Glutamatergic neuron (in vitro differentiated cells): ENCODE measurements at places on chromosomes 12 and 14.
A peak's percentile ranks its signal among the peaks of the same experiment; 100 is the strongest.

DNA sequence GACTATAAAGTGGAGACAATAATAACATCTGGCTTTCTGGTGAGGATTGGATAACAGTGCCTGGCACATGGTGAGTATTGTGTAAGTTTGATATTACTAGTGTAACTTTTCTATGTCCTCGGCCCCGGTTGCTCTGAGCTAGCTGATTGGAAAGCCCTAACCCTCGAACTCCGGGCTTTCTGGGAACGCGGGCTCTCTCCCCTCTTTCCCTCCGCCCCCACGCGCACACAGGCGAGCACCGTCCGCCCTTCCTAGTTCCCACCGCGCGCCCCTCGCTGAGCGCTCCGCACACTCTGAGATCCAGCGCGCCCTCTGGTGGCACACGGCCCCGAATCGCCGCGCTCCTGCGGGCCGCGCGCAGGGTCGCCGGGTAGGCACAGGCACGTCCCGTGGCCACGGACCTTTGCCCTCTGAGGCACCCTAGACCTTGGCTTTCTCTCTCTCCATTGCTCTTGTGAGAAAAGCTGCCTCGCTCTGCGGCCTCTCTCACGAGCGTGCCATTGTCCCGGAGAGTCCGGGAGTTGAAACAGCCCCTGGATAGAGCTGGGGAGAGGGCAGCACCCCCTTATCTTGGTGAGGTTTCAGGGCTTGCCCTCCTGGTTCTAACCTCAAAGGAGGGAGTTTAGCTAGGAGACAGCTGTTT is 23.2 kb upstream of the ESRRB start:
- peak; percentile 87 for DNase-seq

DNA sequence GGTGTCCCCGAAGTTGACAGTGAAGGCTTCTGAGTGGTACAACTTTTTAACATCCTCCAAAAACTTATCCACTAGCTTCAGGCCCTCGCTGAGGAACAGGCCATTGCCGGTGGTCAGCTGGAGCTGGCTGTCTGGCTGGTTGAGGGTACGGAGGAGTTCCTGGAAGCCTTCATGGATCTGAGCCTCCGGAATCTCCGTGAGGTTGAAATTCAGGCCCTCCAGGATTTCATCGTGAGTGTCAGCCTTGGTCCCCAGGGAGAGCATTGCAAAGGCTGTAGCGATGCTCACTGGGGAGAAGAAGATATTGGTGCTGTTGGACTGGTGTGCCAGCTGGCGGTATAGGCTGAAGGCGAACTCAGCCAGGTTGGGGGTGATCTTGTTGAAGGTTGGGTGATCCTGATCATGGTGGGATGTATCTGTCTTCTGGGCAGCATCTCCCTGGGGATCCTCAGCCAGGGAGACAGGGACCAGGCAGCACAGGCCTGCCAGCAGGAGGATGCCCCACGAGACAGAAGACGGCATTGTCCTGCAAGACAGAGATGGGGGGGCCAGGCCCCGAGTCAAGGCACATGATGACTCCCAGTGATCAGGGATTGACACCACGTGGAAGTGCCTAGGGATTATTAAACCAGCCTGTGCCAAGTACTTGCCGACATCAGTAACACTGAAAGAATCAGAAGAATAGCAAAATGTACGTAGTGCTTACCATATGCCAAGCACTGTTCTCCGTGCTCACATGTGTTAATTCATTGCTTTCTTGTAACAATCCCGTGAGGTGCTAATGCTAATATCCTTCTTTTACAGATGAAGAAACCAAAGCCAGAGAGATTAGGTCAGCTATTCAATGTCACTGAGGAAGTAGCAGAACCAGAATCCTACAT is 5.4 kb downstream of the SERPINA1 start:
- no peak for DNase-seq

DNA sequence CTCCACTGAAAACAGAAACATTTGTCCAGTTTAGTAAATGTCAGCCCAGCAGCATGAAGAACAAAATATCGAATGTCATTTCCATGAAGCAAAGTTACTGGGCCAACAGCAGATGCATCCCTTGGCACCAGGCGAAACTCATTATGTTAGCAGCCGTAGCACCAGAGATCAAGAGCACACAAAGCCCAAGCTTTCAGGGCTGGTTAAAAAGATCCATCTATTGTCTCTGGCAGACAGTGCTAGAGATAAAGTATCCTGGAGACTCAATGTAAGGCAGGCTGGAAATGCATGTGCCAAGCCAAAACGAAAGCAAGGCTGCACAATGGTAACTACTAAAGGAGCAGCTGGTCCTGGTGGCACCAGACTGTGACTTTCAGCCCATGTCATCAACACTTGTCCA is 120.3 kb upstream of the PLEKHG7 start:
- DNase-seq = no peak

GRCh38 chr12:89348894-89349699 is 3.2 kb downstream of the DUSP6 start:
- no peak for DNase-seq

DNA sequence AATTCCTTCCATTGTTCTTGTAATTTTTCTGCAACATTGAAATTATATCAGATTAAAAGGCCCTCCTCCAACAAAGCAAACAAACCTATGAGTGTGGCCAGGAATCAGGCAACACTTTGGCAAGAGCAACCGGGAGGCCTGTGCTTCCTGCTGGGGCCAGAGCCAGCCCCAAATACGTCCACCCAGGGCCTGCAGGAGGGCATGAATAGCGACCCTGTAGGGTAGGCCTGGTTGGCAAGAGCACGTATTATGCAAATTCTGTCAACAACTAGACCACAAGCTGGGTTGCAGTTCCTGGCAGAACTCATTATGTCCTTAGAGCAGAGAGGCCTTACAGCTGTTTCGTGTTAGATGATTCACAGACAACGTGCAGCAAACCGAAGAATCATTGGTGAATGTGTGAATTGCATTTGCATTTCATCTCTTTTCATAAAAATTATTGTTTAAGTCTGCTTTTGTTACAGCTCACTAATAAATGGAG is 26.9 kb upstream of the LGALS3 start:
- DNase-seq = no peak

DNA sequence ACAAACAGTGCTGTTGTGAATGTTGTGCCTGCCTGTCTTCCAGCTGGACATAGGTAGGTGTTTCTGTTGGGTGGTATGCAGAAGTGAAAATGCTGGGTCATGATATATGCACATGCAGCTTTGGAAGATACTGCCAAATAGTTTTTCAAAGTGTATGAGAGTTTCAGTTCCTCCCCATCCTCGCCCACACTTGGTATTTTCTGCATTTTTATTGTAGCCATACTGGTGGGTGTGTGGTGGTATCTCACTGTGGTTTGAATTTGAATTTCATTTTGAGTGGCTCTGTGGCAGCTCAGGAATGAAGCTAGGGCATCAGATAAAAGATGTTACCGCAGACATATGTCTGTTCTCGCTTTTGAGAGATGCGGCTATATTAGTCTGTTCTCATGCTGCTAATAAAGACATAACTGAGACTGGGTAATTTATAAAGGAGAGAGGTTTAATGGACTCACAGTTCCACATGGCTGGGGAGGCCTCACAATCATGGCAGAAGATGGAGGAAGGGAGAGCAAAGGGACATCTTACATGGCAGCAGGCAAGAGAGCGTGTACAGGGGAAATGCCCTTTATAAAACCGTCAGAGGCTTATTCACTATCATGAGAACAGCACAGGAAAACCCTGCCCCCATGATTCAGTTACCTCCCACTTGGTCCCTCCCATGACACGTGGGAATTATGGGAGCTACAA is 183.1 kb downstream of the CAND1 start:
- DNase-seq = no peak

- peak; percentile 89 for DNase-seq
Measured at GRCh38 chr12:40107098-40107802, 1.4 kb upstream of the SLC2A13 start.

GRCh38 chr12:127729381-127729780 is 537.6 kb upstream of the TMEM132C start:
- DNase-seq = no peak

GRCh38 chr14:24250354-24250753 is 7.9 kb upstream of the TINF2 start:
- no peak for DNase-seq

GRCh38 chr14:65156568-65157366 is 54.5 kb upstream of the MAX start:
- no peak for DNase-seq

- DNase-seq = no peak
Measured at GRCh38 chr12:60930151-60930550, 1330.1 kb upstream of the USP15 start.

GRCh38 chr14:58832095-58832521 is 194.3 kb downstream of the DACT1 start:
- DNase-seq = peak; percentile 36

DNA sequence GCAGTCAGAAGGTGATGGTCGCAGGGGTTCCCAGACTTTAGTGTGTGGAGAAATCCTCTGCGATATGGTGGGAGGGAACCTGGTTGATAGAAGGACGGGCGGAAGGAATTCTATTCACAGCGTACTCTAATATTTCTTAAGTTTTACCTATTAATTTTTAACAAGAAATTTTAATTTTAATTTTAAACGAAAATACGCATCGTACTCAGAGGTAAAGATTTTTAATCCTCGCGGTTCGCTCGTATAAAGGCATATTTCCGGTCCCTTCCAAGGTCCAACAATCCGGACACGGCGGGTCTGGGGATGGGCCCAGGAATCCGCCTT is 338 bp upstream of the SLC48A1 start:
- no peak for DNase-seq

DNA sequence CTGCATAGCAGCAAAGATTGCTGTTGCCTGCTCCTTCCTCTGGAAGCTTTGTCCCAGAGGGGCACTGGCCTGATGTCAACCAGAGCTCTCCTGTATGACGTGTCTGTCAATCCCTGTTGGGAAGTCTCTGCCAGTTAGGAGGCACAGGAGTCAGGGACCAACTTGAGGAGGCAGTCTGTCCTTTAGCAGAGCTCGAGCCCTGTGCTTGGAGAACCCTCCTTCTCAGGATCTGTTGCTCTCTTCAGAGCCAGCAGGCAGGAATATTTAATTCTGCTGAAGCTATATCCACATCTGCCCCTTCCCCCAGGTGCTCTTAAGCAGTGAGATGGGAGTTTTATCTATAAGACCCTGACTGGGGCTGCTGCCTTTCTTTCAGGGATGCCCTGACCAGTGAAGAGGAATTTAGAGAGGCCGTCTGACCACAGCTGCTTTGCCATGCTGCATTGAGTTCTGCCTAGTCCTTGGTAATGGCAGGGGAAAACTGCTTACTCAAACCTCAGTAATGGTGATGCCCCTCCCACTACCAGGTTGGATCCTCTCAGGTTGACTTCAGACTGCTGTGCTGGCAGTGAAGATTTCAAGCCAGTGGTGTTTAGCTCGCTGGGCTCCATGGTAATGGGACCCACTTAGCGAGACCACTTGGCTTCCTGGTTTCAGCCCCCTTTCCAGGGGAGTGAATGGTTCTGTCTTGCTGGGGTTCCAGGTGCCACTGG is 218.6 kb upstream of the SLC38A2 start:
- DNase-seq = peak; percentile 29

GRCh38 chr14:25180221-25180620 is 130.3 kb upstream of the STXBP6 start:
- DNase-seq = no peak

DNA sequence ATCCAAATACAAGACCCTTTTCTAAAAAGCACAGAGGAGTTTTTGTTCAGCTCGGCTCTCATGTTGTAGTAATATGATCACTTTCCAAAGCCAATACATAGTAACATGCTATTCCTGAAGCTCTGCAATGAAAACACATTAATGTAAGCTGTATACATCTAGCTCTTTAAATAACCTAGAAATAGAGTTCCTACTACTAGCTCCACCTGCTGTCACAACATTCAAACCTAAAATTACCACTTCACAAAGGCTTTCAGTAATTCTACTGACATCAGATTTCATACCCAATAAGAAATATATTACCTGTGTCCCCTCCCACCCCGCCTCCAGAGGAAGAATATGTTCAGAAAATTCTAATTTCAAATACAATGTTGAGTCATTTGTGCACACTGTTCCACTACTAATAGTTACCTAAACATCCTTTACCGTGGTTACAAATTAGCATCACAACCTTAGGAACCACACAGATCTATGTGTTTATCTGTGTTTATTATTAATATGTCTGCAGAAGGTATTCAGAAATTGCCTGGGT is 17.8 kb downstream of the EFCAB11 start:
- DNase-seq = no peak

DNA sequence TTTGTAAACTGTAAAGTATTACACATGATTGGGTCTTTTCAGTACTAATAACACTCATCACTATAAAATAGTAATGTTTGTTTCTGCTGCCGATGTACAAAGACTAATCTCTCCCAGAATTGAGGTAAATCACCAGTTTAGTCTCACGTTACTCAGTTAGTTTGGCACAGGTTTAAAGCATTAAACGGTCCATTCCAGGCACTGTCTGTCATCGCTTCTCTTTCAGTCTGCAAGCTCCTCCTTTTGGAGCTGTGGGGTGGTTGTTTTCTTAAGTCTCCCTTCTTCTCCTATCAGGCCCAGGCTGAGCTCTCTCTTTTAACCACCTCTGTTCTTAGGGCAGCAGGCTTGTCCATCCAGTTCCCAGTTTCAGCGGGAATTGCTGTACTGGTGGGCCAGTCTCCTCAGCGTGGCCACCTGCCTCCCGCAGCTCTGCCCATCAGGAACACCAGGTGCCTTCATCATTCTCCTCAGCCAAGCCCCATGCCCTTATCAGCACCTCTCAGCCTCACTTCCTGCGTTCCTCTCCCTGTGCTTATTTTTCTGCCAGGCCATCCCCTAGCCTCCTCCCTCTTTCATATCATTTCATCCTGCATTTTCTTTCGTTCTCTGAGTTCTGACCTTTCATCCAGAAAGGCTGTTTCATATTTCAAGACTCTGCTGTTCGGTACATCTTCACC is 149.0 kb downstream of the TGFB3 start:
- no peak for DNase-seq

DNA sequence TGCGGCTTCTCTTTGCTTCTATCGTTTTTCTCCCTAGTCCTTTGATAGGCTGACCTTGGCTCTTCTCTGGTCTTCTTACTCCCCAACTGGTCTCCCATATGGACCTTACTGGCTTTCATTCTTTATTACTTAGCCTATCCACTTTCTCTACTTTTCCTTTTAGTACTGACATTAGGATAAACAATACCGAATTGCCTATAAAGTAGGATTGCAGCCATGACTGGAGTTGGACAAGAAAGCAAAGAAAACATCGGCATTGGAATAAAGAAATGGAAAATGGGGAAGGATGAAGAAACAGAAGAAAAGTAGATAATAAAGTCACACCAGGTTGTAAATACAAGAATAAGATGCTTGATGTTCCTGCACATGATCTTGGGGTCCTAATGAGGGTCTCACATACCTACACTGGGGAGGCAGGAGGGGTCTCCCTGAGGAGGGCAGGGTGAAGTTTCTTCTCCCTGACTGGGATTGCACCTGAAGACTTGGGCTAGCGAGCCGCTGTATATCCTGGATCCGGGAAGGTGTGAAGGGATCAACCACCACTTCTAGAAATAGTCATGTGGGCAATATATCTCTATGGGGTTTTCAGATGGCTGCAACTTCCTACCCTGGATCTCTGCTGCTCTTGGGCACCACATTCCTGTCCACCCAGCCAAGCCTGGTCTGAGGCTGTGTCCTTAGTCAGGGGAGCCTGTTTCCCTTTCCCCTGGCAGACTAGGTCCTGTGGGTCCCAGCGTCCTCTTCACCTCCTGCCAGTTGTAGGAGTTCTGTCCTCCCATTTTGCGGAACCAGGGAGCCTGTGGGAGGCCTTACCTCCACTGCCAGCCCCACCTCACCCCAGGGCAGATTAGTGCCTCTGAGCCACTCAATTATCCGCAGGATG is 13.1 kb downstream of the NKX2-1 start:
- no peak for DNase-seq
